ENCODE measurements at places on chromosomes 5 and 9.

GRCh38 chr5:176664479-176664878 is 17.2 kb downstream of the TSPAN17 start:
- no peak for DNase-seq

GRCh38 chr5:102288630-102289029 is 7.5 kb downstream of the SLCO4C1 start:
- no peak for DNase-seq

- no peak for DNase-seq
These were observed 75.7 kb upstream of the OR2K2 start for GRCh38 chr9:111405701-111406100.

DNA sequence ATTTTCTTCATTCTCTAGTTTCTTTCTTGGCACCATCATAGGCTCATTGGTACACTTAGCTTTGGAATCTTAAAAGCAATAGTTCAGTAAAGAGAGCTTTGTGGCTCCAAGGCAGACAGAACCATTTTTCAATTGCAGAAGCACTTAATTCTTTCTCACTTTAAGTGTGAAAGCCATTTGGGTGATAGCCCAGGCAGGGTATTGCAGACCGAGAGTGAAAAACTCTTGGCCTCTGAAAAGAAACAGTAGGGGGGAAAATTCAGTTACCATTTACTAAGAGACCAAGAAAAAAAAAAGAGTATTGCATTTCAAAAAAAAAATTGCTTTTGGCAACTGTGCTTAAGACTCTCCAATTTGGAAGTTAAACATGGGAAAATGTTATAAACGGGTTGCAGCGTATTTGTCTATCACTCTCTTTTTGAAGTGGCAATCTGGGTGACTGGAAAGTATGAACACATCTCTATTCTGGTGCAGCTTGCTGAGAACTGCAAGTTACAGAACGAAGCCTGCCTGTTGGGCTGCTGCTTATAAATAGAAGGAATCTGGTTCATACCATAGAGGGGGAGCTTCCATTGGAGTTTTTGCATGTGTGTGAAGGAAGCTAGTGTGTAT is 170.5 kb downstream of the TLE4 start:
- no peak for DNase-seq

DNA sequence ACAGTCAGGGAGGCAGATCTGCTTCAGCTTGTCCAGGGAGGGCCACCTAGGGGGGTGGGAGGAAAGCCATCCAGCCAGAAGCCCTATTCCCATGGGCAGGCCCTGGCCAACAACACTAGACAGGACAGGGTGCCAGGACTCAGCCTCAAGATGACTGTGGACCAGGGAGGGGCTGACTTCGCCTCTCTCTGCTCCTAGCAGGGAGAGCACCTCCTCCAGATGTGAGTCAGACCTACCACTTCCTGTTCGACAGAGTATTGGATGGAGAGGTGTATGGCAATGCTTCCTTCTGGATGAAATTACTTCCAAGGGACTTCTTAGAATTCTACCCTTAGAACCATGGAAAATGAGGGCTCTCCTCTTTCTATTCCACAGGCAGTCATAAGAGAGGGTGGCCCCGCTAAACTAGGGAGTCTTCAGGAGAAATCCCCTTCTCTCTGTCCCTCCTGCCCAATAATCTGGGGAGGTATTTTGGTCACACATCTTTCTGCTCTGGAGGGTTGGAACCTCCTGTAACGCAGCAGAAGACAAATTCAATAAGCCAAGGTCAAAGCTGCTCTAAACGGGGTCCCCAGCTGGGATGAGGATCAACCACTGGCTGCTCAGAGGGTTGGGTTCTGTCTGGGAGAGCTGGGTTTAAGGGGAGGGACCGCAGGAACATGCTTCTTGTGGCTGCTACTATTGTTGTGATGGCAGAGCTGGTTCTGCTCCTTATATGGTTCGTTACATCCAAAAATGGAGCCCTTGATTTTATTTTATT is 23.2 kb upstream of the RCL1 start:
- DNase-seq: no peak

- no peak for DNase-seq
These were observed 877 bp upstream of the CAMSAP1 start for GRCh38 chr9:135908093-135908753.

GRCh38 chr9:124359855-124360678 is 55.2 kb downstream of the PSMB7 start:
- DNase-seq: no peak

- DNase-seq: no peak
These were observed 46.9 kb downstream of the ARHGEF37 start for GRCh38 chr5:149628221-149628620.

- no peak for DNase-seq
These were observed at the start of the genes ITGA1 and PELO for GRCh38 chr5:52787600-52788504. Gene ITGA1 (plus strand): TSS chr5:52787916. CDS start chr5:52788354, 438 bp downstream. Gene PELO (plus strand): TSS chr5:52787916. CDS start chr5:52800395, 12,479 bp downstream.

DNA sequence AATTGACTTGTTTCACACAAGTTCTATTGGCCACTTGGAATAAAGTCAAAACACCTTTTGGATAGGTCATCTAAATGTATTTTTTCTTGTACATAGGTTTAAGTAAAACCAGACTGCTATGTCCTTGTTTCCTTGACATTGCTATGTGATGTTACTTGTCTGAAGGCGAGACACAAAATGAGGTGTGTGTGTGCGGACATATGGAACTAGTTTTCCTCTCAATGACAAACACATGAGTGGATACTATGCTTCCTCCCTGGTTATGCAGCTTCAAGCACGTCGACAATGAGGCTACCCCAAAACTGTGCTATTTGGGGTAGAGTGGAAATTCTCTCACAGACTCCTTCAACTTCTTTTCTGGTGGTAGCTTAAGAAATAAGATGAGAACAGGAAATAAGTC is 276.8 kb downstream of the GAS1 start:
- no peak for DNase-seq

GRCh38 chr9:126173929-126174328 is 152.7 kb upstream of the MVB12B start:
- no peak for DNase-seq

DNA sequence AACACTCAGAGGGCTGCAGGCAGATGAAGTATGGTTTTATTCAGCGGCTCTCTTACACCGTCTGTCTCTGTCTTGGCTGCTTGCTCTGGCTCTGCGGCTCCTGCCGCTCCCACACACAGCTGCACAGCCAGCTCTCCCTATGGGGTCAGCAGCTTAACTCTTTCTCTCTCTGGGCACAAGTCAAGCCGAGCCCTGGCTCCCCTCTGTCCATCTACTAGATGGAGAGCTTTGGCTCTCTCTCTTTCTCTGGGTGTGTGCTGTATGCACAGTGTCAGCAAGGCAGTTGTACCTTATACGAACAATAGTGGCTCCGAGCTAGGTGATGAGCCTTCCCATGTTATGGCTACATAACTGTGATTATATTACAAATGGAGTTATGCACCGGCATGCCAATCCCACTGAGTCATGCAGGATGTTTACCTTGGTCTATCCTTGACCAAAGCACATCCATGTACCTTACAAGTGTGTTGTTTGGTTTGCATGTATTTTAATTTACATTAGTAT is 19.3 kb upstream of the PPP2CA start:
- DNase-seq: no peak

DNA sequence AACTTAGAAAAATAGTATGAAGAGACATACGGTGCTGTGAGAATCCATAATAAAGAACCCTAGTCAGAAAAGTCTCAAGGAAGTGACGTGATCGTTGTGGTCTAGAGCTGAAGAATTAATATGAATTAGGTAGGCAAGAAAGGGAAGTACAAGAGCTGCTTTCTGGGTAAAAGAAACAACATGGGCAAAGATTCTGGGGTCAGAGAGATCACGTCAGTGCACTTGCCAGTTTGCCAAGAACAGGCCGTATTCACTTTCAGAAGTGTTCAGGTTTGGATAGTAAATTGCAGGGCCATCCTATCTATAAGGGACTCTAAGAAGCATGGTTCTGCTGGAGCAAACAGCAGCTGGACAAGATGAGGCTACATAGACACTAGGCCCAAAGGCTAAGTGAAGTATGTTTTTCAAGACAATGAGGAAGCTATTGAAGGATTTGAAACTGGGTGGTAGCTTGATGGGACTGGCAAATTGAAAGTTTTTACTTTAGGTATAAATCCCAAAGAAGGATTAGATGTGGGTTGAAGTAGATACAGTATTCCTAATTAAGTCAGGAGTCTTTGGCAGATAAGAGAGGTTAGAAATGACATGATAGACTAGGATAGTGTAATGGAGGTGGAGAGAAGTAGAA is 4.8 kb upstream of the CHD1 start:
- no peak for DNase-seq

DNA sequence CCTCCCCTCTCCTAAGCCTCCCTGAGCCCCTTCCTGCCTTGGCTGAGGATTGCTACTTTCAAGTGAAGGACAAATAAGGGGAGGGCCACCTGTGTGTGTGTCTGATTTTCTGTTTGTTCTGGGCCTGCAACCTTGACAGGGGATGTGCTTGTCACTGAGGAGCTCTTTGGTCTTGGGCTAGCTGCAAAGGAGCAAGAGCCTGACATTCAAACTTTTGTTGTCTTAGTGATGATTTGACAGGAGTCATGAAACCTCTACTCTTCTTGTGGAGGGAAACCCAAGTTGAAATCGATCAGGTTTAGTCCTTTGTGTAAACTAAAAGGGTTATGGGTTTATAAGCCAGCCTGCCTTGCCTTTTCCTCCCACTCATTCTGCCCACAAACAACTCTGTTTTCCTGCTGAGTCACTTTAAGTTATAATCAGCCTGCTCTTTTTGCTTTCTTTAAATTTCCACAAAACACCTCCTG is 16.9 kb downstream of the CLTA start:
- no peak for DNase-seq

GRCh38 chr9:127159325-127159801 is 36.9 kb upstream of the ANGPTL2 start:
- no peak for DNase-seq

DNA sequence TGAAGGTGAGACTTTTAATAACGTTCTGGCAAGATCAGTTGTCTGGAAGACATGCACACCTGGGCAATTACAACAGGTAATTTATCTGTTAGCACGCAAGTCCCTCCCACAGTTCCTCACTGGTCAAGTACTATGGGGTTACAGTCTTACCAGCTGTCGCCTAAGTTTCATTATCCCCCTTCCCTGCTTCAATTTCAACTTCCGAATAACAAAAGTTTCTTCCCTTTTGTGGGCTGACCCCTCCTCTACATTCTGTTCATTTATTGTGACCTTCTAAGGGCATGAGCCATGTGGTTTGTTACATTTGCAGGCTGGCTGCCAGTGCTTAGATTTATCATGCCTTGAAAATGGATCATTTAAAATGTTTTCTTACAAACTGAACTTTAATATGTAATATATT is 16.5 kb downstream of the GAPT start:
- no peak for DNase-seq

DNA sequence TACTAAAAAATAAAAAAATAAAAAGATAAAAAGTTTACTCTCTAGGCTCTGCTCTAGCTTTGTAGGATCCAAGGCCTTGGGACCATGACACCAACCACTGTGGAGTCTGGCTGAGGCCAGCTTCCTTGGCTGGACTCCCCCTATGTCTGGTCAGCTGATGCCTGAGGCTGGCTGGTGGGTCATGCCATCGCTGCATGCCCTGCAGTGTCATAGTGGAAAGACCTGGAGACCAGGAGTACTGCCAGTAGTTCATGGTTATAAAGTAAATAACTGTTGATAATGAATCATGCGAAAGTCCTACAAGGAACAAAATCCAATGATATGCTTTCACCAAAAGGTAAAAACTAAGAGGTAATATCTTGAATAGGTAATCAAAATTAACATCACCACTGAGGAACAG is 43.2 kb downstream of the GARNL3 start:
- DNase-seq: no peak

- DNase-seq: no peak
These were observed 58.5 kb upstream of the UBAC1 start for GRCh38 chr9:136019681-136020060.

DNA sequence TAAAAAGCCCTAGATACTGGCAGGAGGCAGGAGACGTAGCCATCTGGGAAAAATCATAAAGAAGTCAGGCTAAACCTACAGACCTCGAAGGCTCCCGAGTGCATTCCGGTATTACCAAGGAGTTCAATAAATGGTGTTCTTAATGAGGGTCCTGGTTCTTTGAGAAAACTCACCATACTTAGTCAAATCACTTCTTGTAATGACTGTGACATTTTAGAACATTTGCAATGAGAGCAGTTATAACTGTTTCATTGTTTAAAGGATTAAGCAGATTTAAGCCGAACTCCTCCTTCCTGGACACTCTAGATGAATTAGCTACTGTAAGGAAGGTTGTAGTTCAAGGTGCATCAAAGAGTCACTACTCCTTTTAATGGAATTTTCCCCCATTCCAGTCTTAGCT is 67.8 kb downstream of the EFNA5 start:
- DNase-seq: no peak

GRCh38 chr9:5876026-5876425 is 14.7 kb upstream of the MLANA start:
- no peak for DNase-seq

DNA sequence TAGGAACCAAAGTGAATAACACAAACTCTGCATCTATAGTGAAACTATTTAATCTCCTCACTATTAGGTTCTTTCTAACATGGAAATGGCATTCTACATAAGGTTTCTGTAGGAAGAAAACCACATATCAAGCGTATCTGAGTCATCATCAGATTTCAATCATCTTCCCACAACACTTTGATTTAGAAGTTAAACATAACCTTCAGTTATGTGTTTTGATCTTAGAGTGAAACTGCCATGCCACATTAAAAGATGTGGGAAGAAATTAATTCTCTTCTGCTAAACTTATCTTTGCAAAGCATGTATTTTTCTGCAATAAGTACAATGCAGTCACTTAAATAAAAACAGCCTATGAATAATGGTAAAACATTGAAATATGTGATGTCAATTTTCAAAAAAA is 55.0 kb downstream of the MEF2C start:
- DNase-seq: no peak

DNA sequence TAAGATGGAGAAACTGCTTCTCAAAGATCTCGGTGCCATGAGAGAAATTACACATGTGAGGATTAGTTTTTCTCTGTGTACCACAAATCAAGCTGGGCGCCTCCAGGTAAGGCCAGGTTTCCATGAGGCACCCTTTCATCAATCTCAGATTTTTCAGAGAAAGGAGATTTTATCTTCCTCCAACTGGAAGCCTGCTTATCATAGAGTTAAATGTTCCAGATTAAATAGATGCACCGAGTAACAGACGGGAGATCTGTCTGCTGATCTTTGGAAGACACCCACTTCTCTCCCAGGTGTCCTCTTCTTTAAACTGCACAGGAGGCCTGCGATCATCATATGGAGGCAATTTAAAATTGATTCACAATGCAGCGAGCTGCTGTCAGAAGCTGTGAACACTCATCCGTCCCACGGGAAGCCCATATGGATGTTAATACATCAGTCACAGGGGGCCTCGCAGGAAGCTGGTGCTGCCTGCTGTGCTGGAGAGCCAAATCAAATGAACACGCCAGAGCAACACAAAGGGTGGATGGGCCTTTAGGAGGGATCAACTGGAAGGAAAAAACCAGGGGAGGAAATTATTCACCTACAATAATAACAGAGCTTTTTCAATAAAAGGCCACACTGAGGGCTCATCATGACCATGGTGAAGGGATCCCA is 93.3 kb downstream of the TLE1 start:
- no peak for DNase-seq

Measured in stimulated activated CD8-positive, alpha-beta memory T cell treated with anti-CD3 and anti-CD28 coated beads, Interleukin-7, amount 100 ng/mL, for 1 hour (primary cell).